NCI-H1694 treated with DMSO at 0.1 percent for 48 hours (cell line): ENCODE measurements at places on chromosomes 5 and 9.

DNA sequence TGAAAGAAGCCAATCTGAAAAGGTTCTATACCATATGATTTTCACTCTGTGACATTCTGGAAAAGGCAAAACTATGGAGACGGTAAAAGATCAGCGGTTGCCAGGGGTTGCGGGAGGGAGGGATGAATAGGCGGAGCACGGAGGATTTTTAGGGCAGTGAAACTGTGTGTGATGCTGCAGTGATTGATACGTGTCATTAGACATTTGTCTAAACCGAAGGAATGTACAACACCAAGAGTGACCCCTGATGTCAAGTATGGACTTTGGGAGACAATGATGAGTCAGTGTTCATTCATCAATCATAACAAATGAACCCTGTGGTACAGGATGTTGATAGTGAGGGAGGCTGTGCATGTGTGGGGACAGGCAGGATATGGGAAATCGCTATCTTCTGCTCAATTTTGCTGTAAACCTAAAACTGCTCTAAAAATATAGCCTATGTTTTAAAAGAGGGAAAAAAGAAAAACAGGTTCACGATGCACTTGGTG lies 34.4 kb downstream of the ERGIC1 start:
- no peak for DNase-seq

GRCh38 chr9:8733131-8733954 lies 933.8 kb upstream of the DMAC1 start:
- peak; percentile 72 for DNase-seq

- DNase-seq, result peak; percentile 70
Measured at GRCh38 chr5:118791926-118792734, 196.2 kb downstream of the DTWD2 start.

DNA sequence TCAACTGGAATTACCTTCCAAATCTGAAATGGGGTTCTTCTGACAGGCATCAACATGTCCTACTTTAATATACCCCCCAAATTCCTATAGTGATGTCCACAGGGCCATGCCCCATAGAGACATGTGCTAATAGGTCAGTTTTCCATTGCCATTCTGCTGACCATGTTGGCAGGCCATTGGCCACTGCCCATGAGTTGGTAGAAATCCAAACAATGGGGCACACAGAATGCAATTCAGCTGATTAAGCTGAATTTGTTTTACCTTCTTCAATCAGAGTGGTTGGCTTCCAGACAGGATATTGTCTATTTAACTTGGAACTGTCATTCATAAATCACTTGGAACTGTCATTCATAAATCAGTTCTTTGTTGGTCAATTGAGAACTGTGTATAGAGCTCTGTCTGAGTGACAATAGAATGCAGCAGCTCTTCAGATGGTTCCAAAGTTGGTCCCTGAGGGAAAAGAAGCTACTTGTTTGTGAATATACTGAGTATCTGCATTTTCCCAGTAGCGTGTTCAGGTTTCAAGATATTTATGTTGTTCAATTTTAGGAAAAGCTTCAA lies 336.9 kb downstream of the DRD1 start:
- no peak for DNase-seq

DNA sequence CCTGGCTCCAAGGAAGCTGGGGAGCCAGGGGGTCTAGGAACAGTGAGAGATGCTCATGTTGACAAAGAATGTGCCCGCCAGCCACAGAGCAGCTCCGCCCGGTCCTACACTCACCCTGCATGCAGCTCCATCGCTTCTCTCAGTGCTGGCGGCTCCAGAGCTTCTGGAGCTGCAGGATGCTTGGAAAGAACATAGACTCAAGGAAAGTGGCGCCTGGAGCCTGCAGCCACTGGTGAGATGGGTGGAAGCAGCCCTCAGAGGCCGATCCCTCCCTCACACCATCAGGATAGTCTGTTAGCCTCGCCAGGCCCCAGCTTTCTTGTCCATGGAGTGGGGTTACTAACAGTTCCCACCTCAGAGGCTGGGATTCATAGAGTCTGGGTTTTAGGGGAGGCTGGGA lies 26.4 kb upstream of the SLC6A19 start:
- DNase-seq, result no peak

DNA sequence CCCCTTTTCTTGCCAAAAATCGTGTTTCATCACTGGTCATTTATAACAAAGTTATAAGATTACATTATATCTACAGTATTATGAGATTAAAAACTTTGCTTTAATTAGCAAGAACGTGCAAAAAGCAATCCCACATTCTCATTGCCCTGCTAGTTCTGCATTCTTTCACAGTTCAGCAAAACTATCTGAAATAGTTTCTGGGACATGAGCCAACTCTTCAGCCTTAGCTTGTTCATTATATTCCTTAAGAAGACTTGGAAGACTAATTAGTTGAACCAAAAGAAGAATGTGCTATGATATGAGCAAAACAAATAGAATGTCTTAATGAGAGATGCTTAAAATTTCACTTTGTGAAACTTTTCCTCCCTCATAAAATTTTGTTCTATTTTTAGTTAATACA lies 76.7 kb downstream of the ITGA1 start:
- DNase-seq, result no peak

DNA sequence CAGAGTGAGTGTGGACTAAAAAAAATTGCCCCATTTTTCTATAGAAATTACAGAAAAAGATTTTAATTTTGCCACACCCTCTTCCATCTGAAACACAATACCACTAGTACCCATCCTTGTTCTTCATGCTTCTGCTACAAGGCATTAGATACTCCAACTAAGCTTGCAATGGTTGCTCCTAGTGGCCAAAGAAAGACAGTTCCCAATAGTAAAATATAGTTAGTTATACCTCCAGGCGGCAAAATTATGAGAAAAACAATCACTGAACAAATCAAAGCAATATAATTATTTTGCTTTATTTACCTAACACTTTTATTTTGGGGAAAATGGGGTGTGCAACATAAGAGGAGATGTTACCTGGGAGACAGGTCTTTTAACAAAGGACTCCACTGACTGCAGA lies 101.2 kb downstream of the RAPGEF6 start:
- DNase-seq, result no peak

DNA sequence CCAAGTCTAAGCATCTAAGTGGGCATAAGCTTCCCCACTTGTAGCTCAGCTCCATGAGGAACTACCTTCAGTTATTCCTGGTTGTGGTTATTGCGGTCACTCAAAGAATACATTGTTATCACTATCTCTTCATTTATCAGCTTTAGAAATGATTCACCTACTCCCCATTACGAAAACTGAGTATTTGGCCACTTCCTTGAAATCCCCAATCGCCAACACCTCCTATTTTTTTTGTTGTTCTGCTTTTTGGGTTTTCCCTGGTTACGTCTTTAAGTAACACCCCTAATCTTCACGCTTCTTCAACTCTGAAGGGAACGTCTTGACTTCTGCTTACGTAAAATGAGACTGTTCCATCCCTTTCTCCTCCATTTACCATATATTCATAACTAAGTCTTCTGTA lies 20.7 kb downstream of the MAPK9 start:
- DNase-seq, result no peak

DNA sequence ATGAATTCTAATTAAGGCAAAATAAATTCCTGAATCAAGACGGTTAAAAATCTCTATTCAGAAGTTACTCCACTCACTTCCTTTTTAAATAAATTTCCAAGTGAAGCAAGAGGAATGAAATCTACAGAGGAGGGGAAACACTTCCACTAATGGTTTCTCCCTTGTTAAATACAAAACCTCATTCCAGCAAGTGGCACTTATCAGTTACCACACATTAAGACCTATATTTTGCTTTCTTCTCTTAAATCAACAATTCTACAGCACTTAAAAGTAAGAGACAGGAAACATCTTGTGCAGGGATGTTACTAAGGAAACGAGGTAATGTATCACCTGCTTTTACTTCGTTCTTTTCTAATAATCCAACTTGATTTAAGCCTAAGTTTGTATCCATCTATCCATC lies 172.6 kb downstream of the RAPGEF6 start:
- no peak for DNase-seq
